ENCODE measurements at places on chromosomes 4 and X.

GRCh38 chr4:43345323-43345925 lies 452.9 kb downstream of the GRXCR1 start:
- no peak for DNase-seq

DNA sequence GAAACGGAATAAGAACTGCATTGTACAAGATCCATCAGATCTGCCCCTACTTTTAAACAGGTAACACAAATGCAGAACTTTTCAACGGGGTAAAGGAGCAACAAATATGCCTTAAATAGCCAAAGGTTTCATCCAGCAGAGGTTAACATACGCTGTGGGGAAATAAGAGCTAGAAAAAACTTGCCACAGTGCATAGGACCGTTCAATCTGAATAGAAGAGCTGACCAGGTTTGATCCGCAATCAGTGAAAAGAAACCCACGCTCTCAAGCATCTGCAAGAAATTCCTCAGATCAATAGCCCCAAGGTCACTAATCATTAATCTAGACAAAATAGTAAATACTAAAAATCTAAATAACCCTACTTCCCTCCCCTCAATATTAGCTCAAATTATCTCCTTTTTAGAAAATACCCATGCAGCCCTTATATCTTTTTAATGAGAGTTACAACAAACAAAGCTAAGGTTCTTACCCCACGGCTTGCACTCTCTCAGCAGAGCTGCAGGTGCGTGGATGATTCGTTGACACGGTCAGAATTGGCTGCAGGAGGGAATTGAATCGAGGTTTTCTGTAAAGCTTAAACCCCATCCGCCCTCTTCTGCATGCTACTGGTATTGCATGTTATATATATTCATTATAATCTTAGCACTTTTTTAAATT lies at the start of gene TLR10:
Gene TLR10 (minus strand): TSS at position 539 of the 657 bp plus-strand sequence. CDS start 7,400 bp downstream, outside the sequence.
- no peak for DNase-seq

DNA sequence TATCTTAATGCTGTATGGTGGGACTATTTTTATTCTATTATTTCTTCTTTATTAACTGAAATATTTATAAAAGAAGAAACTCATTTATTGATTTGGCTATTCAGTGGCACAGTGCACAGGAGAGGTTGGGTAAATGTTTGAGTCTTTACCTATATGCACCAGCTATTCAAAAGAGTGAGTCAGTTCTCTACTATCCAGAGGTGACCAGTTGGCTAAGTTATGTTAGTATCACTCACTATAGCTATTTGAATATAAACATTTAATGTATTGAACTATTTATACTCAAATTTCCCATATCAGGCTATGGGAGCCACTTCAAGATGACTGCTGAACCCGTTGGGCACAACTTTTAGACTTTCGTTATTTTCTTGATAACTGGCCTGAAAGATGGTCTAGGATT lies 106.1 kb upstream of the VEGFC start:
- DNase-seq = no peak

GRCh38 chrX:129955682-129956081 lies 26.8 kb upstream of the BCORL1 start:
- DNase-seq = no peak

- no peak for DNase-seq
These were observed 359.2 kb downstream of the IDS start for GRCh38 chrX:149145845-149146285.

GRCh38 chr4:16617435-16617834 lies 281.0 kb downstream of the LDB2 start:
- no peak for DNase-seq

GRCh38 chr4:85187106-85187505 lies 220.6 kb upstream of the WDFY3 start:
- no peak for DNase-seq

- DNase-seq = no peak
These were observed 66.7 kb upstream of the NDUFC1 start for GRCh38 chr4:139368998-139369397.

- no peak for DNase-seq
These were observed 148.1 kb upstream of the SH3RF1 start for GRCh38 chr4:169418846-169419245.

DNA sequence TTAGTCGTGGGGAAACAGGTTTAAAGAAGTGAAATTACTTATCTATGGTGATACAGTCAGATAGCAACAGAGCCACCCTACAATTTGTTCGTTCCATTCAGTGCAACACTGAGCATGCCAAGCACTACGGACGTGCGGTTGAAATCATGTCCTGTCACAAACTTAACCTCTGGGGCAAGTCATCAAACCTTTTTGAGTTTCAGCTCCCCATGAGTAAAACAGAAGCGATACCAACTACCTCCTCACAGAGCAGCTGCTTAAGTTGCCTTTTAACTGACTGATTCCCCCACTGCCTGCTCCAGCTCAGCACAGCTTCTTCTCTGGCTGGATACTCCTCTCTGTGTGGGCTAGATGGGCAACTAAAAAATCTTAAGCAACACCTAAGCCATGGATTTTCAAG lies 36.0 kb downstream of the LHFPL1 start:
- DNase-seq = no peak

DNA sequence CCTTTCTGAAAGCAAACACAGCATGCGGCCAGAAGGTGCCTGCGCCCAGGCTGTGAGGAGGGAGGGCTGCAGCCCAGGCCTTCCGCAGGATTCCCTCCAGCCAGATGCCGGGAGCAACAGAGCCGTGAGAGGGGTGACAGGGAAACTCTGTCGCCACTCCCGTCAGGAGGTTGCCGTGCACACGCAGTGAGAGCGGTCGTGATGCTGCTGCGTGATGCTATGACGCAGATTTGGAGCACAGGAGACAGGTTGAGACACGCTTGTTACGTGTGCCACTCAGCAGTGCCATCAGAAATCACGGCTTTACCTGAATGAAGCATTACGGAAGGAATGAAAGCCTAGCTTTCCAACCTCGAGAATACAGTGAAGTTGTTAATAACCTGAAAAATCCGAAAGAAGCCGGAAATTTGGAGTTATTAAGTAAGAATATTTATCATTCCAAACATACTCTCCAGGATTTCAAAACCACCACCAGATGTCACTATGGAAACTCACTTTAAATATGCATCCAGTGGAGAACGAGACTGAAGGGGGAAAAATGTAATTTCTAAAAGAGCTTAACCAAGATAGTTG lies 54.4 kb downstream of the FAT1 start:
- no peak for DNase-seq

DNA sequence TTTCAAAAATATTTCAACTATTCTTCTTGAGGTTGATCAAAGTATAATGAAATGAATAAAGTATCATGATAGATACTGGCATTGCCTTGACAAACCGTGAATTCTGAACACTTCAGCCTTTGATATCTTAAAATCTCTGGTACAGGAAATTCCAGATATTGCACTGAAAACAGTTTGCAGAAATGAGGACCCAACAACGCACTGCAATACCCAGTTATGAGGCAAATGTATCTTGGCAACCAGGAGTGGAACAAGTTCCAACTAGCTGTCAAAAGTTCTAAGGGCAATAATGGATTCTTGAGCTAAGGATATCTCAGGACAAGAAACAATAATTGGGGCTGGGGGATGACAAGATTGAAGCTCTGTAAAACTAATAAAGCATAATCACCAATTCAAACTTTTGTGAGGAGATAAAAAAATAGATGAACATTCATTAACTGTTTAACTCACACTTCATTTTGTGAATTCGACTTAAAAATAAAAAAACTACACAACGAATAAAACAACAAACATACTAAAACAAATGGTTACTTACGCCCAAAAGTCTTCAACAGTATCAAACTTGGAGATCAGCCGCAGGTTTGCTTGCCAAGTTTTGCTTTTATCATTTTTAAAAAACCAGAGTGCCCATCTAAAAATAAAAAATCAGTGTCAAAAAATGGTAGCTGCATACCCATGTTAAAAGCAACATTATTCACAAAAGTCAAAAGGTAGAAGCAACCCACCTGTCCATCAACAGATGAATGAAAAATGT lies 38.1 kb downstream of the EIF4E start:
- no peak for DNase-seq

- no peak for DNase-seq
These were observed 940 bp upstream of the NSD2 start for GRCh38 chr4:1870328-1870577.

DNA sequence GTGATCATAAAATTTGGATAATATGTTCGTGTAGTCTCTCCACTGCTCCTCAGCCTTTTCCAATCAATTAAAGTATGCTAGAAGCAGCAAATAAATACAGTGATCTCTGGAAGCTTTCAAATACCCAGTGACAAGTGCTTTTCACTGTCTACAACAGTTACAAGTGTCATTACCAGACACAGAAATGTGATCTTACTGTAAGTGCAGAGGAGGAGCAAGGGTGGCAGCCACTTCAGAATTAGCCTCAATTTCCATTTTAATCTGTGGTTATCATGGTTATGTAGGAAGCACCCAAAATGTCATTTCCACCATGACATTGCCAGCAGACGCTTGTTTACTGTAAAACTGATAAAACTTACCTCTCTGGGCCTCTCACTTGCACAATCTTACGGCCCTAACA lies 133.9 kb upstream of the ADAMTS3 start:
- no peak for DNase-seq

- DNase-seq = no peak
These were observed 7.8 kb downstream of the SPATA4 start for GRCh38 chr4:176187624-176188023.

- no peak for DNase-seq
These were observed 73.5 kb downstream of the MSN start for GRCh38 chrX:65740909-65741308.

- DNase-seq = no peak
These were observed 98.0 kb downstream of the PSAPL1 start for GRCh38 chr4:7336732-7337131.

GRCh38 chrX:12919620-12920019 lies 13.2 kb downstream of the TLR8 start:
- no peak for DNase-seq

GRCh38 chr4:149715822-149716585 lies 99.6 kb downstream of the IQCM start:
- DNase-seq = no peak

- DNase-seq = no peak
These were observed 60.4 kb downstream of the NRK start for GRCh38 chrX:105882581-105883275.

DNA sequence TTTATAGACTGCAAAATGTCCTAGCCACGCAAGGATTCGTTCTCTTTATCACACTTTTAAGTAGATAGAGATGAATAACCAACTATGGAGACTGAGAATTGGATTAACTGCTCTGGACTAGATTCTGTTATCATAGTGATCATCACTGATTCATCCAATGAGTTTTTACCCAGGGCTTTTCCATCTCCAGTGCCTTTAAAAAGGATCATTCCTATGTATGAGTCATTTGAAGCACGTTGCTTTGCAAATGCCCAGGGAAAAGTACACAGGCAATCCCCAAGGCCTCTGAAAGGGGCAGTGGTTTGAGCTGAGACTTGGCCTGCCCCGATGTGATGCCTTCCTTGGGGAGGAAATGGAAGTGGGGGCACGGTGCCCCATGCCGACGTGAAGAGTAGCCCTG lies 122.7 kb upstream of the PSAPL1 start:
- no peak for DNase-seq

GRCh38 chr4:110124711-110125110 lies 73.7 kb downstream of the ELOVL6 start:
- no peak for DNase-seq

DNA sequence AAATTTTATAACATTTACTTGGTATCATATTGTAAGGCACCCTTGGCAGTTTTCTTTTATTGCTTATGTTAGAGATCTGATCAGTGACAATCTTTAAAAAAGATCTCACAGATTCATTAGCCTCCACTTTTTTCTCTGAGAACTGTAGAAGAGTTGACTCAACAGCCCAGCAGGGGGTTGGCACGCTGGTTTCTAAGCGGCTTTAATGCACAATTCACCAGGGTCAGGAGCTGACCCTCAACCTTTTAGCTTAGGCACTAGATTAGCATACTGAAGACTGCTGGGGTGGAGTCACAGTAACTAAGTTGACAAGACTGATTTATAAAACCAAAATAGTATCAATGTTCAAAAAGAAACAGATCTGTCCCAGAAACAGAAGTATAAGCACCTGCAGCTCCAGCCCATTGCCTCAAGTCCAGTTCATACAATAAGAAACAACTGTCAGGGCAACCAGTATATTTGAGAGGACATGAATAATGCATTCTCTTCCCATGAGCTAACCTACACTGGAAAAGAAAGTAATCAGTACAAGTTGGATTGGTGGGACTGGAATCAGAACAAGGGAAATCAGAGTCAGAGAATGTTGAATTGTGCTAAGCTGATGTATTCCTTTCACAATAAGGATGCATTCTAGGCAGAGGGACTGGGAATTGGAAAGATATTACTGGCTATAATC lies 77.6 kb downstream of the PDE5A start:
- no peak for DNase-seq

DNA sequence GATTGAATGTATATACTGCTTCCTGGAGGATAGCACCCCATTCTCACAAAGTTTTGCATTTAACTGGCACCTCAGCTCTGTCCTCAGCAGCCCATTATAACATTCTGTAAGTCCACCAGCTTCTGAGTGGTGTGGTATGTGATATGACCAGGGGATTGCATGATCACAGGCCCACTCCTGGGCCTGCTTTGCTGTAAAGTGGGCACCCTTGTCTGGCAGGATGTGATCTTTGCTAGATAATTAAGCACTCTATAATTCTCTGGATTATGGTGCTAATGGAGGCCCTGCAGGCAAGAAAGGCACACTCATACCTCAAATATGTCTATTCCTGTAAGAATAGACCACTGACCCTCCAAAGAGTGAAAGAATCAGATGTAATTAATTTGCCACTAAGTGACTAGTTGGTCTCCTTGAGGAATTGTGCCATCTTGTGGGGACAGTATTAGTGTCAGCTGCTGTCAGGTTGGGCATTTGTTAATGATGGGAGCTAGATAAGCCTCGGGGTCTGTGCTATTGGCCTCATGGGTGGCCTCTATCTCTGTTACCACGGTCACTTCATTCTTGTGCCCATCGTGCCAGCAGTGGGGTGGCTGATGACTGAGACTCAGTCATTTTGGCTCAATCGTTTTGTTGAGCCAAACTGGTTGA lies 2.2 kb upstream of the CFI start:
- no peak for DNase-seq

- no peak for DNase-seq
These were observed 26.7 kb upstream of the FAM90A26 start for GRCh38 chr4:9143421-9144080.

- DNase-seq = peak; percentile 65
These were observed 344.6 kb upstream of the CTSO start for GRCh38 chr4:156298230-156298629.

- no peak for DNase-seq
These were observed 2.5 kb downstream of the USP51 start for GRCh38 chrX:55487143-55487542.

DNA sequence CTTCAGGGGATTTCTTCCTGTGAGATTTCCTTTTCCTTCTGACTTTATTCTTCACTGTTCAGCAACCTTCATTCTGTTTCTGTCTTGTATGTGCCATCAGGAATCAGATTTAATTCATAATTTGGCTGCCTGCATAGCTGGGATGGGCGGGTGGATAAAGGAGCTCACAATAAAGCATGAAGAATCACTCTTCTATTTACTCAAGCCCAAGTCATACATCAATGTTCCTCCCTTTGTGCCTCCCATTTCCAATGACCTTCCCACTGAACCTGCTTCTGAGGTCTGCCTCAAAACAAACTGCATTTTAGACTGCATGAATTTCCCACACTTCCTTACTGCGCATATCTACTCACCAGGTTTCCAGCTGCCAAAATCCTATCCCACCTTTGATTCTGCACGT lies 14.0 kb downstream of the PDGFC start:
- DNase-seq = no peak

GRCh38 chr4:1794809-1795298 lies 1.8 kb downstream of the FGFR3 start:
- DNase-seq = no peak
